ENCODE measurements at places on chromosomes 4 and X.

GRCh38 chrX:10174810-10175209, 18.0 kb downstream of the CLCN4 start:
- no peak for DNase-seq

- no peak for DNase-seq
These were observed 82.7 kb downstream of the PARM1 start for GRCh38 chr4:75015627-75016026.

GRCh38 chr4:139457318-139457717, 3.4 kb downstream of the RAB33B start:
- DNase-seq = no peak

GRCh38 chr4:66777097-66777496, 768.2 kb downstream of the CENPC start:
- DNase-seq = no peak

- DNase-seq = no peak
These were observed 186.0 kb upstream of the FRMPD4 start for GRCh38 chrX:11952176-11952720.

GRCh38 chrX:72180539-72180938, 1.0 kb upstream of the PIN4 start:
- DNase-seq = no peak

- no peak for DNase-seq
These were observed 8.7 kb downstream of the WDFY3 start for GRCh38 chr4:84957514-84958420.

DNA sequence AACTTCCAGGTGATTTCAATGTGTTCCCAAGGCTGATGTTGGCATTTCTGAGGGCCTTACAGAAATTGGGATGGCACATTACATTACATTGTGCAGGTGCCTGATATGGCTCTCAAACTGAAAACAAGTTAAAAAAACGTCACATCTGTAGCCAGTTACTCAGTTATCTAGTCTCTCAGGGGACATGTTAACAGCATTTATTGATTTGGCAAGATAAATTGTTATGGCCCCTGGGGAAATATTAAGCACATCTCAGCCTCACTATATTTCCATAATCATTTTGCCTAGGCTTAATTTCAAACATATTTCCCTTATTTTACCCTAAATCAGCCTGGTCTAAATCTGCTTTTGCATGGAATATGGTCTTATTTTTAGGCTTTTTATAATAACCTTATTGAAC, 290.0 kb downstream of the IL15 start:
- DNase-seq = no peak

DNA sequence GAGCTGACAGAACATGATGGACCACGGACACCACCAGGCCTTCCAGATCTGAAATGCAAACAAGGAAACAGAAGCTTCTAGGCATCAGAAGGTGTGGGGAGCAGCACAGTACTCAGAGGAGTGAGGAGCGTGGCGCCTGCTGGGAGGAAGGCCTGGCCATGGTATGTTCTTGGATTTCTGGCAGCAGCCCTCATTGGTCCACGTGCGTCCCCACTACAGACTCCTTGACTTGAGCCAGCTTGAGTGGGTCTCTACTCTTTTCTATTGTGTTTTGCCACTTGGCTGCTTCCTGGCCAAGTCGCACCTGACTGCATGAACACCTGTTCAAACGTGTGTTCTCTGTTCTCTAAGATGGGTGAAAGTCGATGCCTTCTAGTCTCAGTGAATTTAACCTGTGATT, 18.0 kb downstream of the ZNF275 start:
- DNase-seq = no peak

DNA sequence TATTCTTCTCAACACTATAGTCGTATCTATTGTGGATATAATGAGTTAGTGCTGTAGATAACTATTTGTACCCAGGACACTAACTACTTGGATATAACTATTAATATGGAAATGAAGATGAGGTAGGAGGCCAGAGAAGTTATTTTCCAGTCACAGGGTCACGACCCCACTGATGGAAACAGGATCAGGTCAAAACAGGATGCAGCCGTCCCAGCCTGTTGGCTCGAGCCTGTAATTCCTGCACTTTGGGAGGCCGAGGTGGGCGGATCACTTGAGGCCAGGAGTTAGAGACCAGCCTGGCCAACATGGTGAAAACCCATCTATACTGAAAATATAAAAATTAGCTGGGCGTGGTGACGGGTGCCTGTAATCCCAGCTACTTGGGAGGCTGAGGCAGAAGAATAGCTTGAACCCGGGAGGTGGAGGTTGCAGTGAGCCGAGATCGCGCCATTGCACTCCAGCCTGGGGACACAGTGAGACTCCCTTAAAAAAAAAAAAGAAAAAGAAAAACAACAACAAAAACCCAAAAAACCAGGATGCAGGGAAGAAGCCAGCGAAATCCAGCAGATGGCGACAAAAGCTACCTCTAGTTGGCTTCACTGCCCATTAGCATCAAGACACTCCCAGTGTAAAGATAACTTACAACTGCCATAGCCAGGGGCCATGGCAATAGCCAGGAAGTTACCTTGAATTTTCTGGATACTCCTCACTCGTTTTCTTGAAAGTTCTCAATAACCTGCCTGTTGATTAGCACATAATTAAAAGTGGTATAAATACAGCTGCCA, 37.9 kb upstream of the NKAP start:
- no peak for DNase-seq

GRCh38 chr4:55636656-55636999, 530 bp upstream of the NMU start:
- no peak for DNase-seq

DNA sequence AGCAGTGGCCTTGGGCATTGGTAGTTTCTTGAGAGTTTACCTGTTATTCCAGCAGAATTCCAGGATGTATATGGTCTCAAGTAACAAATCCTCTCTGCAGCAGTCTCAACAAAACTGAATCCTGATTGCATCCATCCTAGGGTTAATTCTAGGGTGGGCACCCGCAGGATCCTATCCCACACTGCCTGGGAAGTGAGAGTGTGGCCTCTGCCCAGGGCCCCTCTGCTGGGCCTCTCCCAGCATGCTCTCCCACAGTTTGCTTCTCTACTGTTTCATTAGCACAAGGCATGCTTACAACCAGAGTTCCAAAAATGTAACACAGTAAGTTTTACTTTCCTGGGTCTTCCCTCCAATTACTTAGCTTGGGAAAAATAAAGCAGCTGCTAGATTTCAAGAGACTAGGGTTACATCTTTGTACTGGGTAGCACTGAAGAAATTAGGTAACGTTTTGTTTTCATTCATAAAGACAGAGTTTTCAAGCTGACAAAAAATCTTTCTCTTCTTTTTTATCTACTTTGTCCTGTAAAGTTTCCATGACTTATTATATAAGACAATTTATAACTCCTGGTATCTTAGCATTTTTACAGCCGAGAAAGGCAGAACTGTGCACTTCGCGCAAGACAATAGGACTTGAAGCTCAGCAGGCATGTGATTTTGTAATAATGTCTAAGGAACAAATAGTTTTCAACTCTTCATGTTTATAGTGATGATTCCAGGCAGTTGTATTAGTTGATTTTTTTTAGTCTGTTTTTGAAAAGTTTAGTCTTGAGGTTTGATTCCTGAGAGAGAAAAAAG, 131.2 kb upstream of the PCDH18 start:
- no peak for DNase-seq

- DNase-seq = no peak
These were observed 2246.0 kb downstream of the ARAP2 start for GRCh38 chr4:33998291-33998690.

DNA sequence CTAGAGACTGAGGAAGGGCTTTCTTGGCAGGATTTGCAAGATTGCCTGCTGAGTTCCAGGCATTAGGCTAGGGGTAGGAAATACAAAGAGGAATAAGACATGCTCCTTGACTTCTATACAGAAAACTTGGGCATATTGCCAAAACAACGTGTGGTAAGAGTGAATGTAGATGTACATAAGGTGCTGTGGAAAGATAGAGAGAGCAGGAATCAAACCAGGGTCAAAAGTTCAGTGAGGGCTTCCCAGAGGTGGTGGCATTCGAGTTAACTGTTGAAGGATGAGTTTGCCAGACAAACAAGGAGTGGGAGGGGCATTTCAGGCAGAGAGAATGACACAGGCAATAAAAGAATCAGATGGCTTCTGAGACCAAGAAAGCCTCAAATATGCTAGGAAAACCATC, 187.9 kb downstream of the KDR start:
- DNase-seq = no peak

DNA sequence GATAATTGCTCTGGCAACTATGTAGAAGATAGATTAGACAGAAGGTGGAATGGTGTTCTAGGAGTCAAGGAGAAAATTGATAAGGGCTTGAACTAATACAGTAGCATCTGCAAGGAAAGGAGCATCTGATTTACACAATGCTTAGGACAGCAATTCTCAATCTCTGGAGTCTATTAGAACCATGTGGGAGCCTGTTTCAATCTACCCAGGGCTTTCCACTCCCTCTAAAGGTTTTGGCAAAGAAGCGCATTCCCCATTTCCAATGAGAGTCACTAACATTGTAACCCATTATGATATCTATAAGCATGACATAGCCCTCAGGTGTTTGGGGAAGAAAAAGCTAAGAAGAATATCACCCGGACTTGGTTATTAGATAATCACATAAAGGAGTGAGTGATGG, 168.2 kb downstream of the COL25A1 start:
- no peak for DNase-seq

- no peak for DNase-seq
These were observed 690.9 kb downstream of the PCDH19 start for GRCh38 chrX:99719140-99719539.

GRCh38 chrX:31233941-31234496, 162.2 kb upstream of the FTHL17 start:
- DNase-seq = no peak

- DNase-seq = no peak
These were observed 159.6 kb upstream of the ANK2 start for GRCh38 chr4:112889619-112890527.

DNA sequence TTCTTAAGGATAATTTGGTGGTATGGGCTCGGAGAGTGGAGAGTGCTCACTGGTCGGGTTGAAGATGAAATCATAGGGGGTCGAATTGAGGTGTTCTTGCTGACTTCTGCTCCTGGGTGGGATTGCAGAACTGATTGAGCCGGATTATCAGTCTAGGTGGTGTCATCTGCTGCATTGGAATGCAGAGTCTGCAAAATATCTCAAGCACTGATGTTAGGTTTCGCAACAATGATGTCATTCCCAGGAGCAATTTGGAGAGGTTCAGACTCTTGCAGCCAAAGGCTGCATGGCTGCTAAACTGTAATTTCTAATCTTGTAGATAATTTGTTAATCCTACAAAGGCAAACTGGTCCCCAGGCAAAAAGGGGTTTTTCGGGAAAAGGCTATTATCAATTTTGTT, 67.7 kb downstream of the RHOH start:
- DNase-seq = no peak

DNA sequence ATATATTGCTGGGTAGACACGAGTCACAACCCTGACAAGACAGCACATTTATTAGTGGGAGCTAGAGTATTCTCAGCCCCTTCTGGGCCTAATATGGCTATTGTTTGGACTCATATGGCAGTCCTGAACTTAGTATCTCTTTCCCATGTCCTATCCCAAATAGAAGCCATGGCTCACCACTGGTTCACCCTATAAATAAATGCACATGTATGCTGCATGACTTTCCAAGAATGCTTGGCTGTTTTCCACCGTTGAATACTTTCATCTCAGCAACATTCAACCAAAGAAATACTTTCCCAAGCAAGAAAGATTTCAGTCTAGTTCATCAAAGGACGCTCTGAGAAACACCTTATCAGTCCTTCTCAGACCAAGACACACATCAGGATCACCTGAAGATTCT, 36.7 kb downstream of the SMPX start:
- no peak for DNase-seq

DNA sequence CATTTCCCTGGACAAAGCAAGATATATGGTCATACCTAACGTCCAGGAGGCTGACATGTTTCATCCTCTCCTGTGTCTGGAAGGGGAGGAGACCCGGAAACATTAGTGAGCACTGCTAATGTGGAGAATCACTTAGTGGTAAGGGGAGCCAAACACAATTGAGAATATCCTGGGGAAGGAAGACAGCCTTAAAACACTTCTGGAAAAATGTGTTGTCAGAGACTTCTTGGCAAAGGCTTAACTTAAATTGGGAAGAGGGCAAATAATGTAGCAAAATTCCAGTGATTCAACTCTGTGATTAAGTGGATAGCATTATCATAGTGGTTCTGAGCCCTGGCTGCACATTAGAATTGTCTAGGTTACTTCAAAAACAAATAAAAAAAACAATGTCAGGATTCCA, 39.5 kb downstream of the SPARCL1 start:
- DNase-seq = no peak

DNA sequence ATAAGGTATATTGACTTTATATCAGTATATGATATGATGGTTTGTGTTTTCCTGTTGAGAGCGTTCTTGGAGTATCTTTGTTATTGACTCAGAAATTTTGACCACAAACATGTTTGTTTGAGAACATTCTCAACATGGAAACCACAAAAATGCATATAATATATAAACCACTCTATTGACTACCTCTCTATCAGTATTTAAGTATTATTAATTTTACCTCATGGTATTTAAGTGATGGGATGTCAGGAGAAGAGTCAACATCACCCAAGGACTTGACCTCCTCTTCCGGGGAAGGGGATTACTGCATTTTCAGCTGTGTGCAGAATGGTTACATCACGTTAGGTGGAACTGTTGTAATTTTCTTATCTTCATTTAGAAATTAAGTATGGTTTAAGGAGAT, 54.3 kb upstream of the PUDP start:
- DNase-seq = no peak

DNA sequence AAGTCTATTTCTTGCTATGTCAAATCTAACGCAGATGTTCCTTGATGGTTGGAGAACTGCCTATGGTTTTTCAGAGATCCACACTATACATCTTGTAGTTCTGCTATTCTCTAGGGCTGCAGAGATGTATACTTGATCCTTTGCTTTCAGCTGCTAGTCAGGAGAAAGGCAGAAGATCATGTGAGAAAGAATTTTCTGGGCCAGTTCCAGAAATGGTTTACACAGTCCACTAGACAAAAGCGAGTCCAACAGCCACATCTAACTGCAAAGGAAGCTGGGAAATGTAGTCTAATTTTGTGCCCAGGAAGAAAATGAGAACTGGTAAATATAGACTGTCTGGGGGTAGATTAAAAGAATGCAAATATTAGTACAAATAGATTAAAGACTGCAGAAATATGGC, 394.3 kb upstream of the SLIT2 start:
- no peak for DNase-seq

DNA sequence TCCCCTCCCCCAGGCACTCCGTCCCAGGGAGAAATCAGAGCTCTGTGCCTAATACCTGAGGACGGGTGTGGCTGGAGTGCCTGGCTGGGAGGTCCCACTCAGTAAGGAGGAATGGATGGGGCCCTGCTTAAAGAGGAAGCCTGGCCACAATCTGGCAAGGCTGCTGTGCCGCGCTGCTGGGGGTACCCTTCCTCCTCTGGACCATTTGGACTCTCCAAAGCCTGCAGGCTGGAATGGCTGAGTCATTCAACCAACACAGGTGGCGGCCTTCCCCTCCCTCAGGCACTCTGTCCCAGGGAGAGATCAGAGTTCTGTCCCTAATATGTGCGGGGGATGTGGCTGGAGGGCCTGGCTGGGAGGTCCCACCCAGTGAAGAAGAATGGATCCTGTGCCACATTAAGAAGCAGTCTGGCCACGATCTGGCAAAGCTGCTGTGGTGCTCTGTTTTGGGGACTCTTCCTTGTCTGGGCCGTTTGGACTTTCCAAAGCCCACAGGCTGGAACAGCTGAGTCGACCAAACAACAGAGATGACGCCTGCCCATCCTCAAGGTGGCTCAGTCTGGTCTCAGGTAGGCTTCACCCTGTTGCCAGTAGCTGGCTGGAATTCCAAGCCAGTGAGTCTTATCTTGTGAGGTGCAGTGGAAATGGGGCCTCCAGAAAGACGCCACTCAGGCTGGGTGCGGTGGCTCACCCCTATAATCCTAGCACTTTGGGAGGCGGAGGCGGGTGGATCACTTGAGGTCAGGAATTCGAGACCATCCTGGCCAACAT, 127.3 kb upstream of the HUWE1 start:
- DNase-seq = no peak

All from activated naive CD8-positive, alpha-beta T cell treated with anti-CD3 and anti-CD28 coated beads, Interleukin-2, amount 50 U/mL, for 16 hours (primary cell).